ENCODE measurements at places on chromosomes 5 and 9. TPM values are rescaled to one million over a fixed set of nuclear protein-coding genes. Genes with fewer than 3 reads are reported as not detected.

GRCh38 chr5:169146158-169146557, 154.8 kb downstream of the SLIT3 start:
- no peak for DNase-seq

DNA sequence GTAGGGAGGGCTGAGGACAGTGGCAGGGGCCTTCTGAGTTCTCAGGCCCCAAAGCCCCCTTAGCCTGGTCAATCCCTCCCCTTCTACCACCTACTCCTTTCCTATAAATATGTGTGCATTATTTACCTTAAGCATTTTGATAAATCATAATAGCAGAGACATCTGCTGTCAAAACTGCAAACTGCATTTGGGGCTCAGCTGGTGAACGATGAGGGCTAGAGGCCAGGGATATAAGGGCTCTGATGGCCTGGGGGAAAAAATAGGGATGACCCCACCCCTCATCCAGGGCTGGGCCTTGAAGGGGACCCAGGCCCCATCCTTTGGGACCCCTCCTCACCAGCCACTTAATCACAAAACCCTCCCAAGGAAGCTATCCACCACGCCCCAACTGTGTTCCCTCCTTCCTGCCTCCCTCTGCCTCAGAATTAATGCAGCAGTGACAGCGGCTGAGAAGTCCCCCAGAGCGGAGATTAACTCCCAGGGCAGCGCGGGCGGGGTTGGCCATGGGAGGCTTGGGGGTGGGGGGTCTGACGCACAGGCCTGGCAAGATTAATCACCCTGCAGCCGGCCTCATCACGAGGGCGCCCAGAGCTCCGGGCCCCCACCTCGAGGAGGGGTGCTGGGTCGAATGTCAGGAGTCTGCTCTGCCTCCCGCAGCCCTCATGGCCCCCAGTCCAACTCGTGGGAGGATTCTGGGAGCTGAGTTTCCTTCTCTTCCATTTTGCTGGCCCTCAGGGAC, 42.1 kb downstream of the CXXC5 start:
- DNase-seq, result no peak

DNA sequence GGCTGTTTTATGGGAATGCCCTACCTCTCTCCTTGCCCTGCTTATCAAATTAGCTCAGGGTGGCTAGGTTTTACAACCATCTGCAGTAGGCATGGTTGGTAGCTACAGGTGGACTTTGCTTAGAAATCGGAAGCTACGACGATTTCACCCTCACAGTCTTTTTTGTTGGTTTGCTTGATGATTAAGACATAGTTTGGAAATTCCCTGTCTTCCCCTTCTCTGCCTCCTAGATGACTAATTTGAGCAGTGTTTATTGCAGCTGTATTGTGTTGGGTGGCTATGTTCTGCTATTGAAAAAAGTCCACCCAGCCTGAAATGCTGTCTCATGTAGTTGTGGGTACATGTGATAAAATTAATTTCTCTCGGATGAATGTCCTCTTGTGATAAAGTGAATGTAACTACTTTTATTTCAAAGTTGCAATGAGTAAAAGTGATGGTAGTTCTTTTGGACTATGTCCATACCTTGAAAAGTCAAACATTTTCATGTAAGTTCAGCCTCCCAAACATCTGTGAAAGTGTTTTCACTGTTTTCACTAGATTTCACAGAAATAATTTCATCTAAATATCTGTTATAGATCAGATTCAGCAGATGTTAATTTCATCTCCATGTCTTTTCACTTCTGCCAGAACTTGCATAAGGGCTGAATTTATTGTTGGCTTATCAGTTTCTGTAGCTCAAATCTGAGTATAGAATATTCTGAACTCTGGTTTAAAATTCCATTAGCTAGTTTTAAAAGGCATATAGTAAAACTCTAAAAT, 37.3 kb upstream of the FYB1 start:
- DNase-seq, result no peak

DNA sequence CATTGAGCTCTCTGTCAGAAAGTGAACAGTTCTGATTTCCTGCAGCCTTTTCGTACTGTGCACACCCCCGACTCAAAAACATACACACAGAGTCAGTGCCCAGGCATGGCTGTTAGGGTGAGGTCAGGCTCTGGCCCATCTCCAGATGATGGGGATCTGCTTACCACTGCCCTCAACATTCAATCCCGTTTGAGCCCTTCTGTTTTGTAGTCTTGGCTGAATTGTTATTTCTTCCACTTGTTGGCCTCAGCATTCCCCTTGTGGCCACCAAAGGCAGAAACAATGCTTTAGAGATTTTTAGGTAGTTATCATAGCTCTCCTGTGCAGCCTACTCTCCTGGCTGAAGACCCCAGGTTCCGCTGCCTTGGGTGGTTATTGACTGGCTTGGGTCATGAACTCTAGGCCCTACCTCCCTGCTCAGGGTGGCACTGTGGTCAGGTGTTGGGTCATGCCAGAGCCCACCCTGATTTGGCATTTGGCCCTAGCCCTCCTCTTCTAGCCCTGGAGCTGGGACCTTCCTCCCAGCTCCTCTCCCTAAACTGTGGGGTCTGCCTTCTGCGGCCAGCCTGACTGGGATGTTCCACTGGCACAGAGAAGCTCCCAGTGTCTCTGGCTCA, 7.8 kb upstream of the MYOZ3 start:
- DNase-seq, result no peak

FABP6 gene
- total RNA-seq, result not detected

INSL4 gene
- total RNA-seq, result not detected

GRCh38 chr9:134346151-134346550, 19.9 kb downstream of the RXRA start:
- no peak for DNase-seq

DNA sequence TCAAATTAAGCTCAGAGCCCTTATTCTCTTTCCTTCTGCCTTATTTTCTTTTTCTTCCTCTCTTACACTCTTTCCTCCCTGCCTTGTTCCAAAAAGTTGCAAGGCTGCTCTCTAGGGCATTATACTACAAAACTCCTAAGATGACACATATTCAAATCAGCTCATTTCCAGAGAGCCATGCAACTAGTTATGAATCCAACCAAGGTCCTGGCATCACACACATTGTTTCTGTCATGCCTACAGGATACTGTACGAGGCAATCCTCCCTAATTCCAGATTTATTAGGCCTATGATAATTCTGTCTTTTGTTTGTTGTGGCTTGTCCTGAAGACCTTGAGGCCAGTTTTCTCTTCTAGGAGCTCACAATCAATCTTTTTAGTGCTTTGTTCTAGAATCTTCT, 87.0 kb upstream of the TBCA start:
- DNase-seq, result no peak

DNA sequence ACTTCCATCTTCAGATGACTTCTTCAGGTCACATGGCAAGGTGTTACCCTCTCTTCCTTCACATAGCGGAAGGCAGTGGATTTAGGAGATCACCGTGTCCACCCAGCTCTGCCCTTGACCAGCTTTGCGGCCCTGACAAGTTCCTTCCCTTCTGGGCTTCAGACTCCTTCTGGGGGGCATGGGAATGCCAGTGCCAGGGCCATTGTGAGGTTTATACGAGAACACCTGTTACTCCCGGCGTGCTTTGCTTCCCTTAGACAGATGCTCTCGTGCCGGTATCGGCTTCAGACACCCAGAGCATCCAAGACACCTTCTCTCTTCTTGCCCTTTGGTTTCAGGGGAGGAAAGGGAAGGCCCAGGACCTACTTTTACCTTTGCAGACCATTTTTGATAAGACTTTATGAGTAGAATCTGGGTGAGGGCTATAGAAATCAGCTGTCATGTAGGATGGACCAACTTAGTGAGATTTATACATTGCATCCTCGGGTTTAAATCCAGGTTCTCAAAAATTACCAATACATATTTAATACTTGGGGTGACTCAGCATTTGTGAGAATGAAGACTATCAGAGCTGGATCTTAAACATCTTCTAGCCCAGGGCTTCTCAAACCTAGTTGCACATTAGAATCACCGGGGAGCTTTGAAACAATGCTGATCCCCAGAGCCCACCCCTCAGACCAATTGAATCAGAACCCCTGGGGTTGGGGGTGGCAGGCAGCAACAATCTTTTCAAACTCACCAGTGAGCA, 138.2 kb downstream of the MVB12B start:
- DNase-seq, result no peak

IL31RA gene
- 0.28 TPM for total RNA-seq

GRCh38 chr9:93008457-93008856, 50.0 kb upstream of the SUSD3 start:
- DNase-seq, result no peak

DNA sequence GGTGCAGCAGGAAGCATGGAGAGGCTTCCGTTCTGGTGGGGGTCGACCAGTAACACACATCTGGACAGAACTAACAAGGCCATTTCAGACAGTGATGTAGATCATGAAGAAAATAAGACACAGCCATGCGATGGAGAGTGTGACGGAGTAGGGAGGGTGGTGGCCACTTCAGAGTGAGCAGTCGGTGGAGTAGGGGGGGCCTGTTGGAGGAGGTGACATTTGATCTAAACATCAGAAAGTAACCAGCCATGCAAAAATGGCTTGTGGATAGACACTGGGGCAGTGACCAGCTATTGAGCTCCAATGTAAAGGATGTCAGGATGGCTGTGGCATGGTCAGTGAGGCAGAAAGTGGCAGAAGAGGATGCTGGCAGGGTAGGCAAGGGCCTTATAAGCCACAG, 65.9 kb downstream of the PPARGC1B start:
- DNase-seq, result no peak
